Substantia nigra (tissue), 51 donors: ENCODE measurements at places on chromosomes 1 and 21.

GRCh38 chr1:95230768-95231191 is 3.2 kb upstream of the RWDD3 start:
- DNase-seq = no peak

DNA sequence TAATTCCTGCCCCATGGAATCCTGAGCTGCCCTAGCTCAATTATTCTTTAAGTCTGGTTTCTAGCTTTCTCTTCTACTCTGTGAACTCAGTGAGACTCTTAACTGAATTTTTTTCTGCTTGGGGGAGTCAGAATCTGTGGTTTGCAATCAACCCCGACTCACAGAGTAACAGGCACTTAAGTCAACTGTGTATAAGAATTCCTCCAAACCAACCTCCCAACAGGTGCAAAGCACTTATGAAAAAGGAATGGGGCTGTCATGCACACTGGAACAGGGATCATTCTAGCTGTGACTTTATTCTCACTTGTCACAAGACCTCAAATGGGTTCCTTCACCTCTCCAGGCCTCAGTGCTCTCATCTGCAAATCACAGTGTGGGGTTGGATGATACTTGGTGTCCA is 60.3 kb upstream of the SYT6 start:
- no peak for DNase-seq

- DNase-seq = no peak
These were observed 45.4 kb upstream of the TARDBP start for GRCh38 chr1:10967090-10967489.

GRCh38 chr1:55286856-55287602 is 71.9 kb upstream of the USP24 start:
- DNase-seq = no peak

DNA sequence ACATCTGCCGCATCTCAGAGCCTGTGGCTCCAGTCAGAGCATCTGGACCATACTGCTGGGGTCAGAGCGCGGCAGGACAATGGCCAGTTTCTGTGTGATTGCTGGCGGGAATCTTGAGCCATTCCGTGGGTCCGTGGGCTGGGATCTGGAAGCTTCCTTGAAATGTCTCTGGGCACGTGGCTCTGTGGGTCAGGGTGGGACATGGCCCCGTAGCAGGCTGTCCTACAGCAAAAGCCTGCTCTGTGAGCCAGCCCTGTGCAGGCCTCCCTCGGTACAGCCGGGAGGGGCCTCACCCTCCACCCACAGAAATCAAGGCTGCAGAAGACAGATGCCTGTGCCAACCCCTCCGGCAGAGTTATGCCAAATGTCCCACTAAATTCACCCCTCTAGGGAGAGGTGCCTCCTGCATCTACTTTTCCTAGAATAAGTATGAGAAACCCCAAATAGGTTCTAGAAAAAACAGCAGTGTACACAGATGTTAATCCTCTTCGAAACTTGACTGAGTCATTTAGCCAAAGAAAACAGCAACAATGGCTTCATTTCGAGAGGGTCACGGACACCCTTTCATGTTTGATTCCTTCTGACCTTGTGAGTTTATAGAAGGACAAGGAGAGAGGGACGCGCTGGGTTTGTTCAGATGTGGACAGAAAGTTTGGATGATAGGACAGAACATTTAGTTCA is 27.8 kb downstream of the COL18A1 start:
- no peak for DNase-seq
